Kidney (tissue), 22 donors: ENCODE measurements at places on chromosomes 5 and 9. TPM values are rescaled to one million over a fixed set of nuclear protein-coding genes. Genes with fewer than 3 reads are reported as not detected.

The DOLK gene
- total RNA-seq, result 13.9 TPM

The NTRK2 gene
- 41.2 TPM for total RNA-seq

The PFN3 gene
- not detected for total RNA-seq

The ZNF367 gene
- 1.9 TPM for total RNA-seq

The PKD2L2 gene
- not detected for total RNA-seq

The PLPPR1 gene
- total RNA-seq, result 0.98 TPM

The NPR3 gene
- total RNA-seq, result 12.5 TPM

The ENTREP1 gene
- total RNA-seq, result 8.6 TPM

The OGN gene
- 3.8 TPM for total RNA-seq

The CDX1 gene
- total RNA-seq, result not detected

The GABRB2 gene
- total RNA-seq, result 4.4 TPM

The SUSD1 gene
- total RNA-seq, result 19.8 TPM

The GHR gene
- total RNA-seq, result 3.7 TPM

The DMRTA1 gene
- 2.3 TPM for total RNA-seq

The PCSK5 gene
- total RNA-seq, result 14.7 TPM

The NUTM2G gene
- total RNA-seq, result not detected

The EQTN gene
- 1.4 TPM for total RNA-seq

The SCAMP1 gene
- total RNA-seq, result 42.1 TPM
